ENCODE measurements at places on chromosomes 16 and 17.
A peak's percentile ranks its signal among the peaks of the same experiment; 100 is the strongest.

GRCh38 chr16:1341495-1342420 lies 8.3 kb downstream of the BAIAP3 start:
- no peak for DNase-seq

- DNase-seq: no peak
Observed at GRCh38 chr16:77991701-77992100, 30.6 kb upstream of the CLEC3A start.

GRCh38 chr17:16886655-16887322 lies 85.1 kb downstream of the TNFRSF13B start:
- DNase-seq: no peak

GRCh38 chr16:69417520-69418199 lies 6.8 kb upstream of the CYB5B start:
- DNase-seq: no peak

GRCh38 chr16:31177136-31177535 lies 2.8 kb upstream of the FUS start:
- peak; percentile 14 for DNase-seq

DNA sequence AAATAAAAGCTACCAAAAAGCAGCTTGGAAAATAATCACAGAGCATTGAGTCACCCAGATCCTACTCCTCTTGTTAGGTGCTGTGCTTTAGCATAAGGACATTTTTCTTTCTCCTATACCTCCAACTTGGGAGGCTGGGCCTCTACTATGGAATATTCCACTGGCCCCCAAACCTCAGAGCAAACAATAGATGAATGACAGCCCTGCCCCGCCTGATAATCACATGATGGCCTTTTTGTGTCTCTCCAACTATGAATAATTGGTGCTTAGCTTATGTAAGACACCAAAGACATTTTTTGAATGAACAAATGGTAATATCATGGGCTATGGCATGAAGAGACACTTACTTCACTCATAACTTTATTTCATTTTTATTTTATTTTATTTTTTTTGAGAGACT lies 250.2 kb downstream of the GRIN2A start:
- DNase-seq: no peak

DNA sequence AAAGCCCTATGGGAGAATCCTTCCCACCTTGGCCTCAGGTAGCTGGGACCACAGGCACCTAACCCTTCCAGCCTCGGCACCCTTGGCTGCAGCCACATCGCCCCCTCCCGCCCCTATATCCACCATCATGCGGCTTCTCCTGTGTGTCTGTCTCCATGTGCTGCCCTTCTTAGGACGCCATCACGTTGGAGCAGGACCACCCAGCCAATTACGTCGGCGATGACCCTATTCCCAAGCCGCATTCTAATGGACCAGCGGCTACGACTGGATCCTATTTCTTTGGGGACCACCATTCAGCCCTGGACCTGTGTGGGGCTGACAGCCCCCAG lies 3.3 kb upstream of the CCDC57 start:
- no peak for DNase-seq

GRCh38 chr17:33469421-33469820 lies 176.3 kb upstream of the ASIC2 start:
- DNase-seq: no peak

DNA sequence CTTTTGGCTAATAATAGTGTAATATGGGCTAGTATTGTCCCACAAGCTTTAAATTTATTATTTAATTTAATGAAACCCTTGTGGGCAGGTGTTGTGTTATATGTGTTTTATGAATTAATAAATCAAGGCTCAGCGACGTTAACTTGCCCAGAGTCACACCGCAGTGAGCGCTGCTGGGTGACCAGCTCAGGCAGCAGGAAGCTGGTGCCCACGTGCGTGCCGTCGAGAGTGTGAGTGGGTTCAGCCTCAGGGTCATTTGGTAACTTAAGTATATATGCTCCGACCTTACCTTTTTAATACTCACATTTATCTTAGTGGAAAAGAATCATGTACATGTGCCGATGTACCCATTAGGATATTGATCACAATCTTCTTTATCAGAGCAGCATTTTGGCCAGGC lies 137.4 kb upstream of the CHMP6 start:
- DNase-seq: no peak

GRCh38 chr16:82454152-82454551 lies 172.6 kb upstream of the CDH13 start:
- DNase-seq: no peak

GRCh38 chr17:57954397-57955182 lies 622 bp downstream of the CUEDC1 start:
- no peak for DNase-seq

GRCh38 chr16:65418435-65418834 lies 296.6 kb upstream of the CDH11 start:
- no peak for DNase-seq

- no peak for DNase-seq
Observed at GRCh38 chr16:72202014-72202413, 30.1 kb upstream of the PMFBP1 start.

DNA sequence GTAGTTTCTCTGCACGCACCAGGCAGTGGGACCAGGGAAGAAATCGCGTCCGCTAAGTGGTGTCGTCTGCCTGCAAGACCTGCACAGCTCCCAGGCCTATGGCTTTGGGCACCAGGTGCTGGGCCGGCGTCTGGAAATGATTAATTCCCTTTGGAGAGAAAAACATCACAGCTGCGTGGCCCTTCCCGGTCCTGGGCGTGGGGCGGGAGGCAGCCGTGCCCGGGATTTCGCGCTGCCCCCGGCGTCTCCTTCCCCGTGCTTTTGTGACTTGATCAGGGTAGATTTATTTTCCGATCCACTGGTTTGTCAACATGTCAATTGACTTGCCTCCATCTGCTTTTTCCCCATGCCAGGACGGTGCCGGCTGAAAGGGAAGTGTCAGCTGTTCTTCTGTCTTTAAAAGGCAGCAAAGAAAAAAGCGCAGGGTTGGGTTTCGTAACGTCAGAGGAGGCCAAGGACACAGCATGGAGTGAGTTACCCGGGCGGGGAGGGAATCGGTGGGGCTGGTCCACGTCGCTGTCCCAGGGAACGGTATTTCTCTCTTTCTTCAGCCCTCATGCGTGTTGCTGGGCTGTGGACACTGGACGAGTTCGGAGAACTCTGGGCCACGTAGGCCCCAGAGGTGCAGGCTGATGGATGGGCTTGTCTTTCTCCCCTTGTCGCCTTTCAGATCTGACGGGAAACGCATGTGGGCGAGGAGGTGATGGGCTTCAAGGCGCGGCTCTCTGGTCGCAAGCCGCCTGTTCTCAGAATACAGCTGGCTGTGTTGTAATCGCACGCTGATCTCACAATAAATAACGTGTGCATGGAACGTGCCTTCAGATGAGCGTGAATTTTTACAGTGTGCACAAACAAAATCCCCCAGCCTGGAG lies 188.1 kb upstream of the ZNF469 start:
- DNase-seq: no peak

GRCh38 chr16:50478773-50479149 lies 69.4 kb upstream of the NKD1 start:
- no peak for DNase-seq

DNA sequence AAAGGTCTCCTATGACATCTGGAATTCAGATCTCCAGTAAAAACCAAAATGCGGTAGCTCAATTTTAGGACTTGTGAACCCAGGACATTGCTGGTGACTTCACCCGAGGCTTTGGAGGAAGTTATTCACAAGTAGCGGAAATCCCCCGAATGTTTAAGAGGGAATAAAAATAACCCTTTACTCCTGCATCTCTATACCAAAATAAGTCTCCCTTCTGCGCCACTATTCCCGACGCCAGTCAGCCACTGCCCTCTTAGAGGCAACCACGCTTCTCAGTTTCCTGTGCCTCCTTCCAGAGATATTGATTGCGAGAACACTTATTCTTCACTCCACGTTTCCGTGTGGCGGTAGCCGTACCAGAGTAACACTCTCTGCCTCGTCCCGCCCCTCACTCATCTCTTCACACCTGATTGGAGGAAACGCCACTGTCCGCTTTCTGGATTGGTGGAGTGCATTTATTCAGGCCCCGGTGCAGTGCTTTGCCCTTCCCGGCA lies 27.4 kb downstream of the EMP2 start:
- peak; percentile 5 for DNase-seq

DNA sequence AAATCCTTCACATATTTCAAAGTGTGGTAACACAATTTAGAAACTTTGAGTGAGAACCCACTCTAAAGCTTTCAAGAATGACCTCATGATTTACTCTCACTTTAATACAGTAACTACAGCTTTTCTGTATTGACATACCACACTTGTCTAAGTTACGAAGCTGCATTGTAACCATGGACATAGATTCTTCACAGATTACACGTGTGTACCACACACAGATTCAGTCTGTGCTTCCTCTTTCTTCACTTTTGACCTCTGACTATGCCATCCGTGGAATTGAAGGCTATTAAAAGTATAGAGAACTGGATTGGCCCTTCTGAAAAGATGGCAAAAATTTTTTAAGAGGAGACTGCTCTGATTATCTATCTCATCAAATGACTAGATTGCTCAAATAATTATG lies 172.7 kb downstream of the TANC2 start:
- DNase-seq: no peak

DNA sequence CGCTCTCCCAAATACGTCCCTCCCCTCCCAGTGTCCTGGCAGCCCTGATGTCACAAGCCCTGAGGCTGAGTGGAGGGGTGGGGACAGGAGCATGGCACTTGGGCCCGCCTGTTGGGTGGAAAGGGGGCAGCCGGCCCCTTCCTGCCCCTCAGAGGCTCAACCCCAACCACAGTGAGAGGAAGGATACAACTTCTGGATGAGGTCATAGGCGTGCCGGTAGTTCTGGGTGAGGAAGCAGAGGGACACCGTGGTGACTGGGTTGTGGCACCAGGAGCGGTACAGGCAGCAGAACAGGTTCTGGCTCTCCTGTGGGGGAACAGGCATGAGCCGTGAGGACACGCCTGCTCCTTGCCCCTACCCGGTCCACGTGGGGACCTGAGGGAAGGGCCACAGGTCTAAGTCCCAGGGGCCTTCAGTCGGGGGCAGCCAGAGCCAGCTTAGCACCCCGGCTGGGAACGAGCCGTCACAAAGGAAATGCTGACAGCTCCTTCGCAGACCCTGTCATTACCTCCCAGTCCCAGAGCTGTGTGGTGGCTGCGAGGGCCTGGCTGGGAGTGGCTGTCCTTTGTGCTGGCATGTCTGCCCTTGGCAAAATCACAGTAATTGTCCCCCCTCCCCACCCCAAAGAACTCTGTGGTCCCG lies 11.2 kb upstream of the MTSS2 start:
- DNase-seq: no peak

- DNase-seq: peak; percentile 81
Observed at GRCh38 chr16:525520-526180, 1.9 kb upstream of the CAPN15 start.

- DNase-seq: no peak
Observed at GRCh38 chr16:17360693-17361122, 110.1 kb downstream of the XYLT1 start.

- peak; percentile 89 for DNase-seq
Observed at GRCh38 chr16:30407102-30407803, at the start of gene ZNF771. TSS of gene ZNF771 (plus strand) at chr16:30407606. CDS start at chr16:30408054, 448 bp downstream.
